ENCODE measurements at places on chromosomes 3 and 15.

- no peak for DNase-seq
These were observed 314.7 kb downstream of the LPP start for GRCh38 chr3:188468662-188469061.

- DNase-seq, result no peak
These were observed 12.9 kb downstream of the NR2F2 start for GRCh38 chr15:96343113-96344059.

DNA sequence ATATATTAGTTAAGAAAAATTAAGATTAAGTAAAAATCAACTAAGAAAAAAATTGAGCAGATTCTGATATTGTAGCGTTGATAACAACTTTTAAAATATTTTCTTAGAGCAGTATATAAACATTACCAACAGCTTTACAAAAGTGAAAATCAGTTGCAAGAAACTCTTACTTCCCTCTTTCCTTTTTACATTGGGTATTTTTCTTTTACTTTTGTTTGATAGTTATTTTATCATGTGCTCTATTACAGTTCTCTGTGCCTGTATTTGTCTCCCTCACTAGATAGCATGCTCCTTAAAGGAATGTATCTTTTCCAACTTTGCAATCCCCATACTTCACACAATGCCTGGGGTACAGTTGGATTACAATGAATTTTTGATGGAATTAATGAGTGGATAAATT lies 87.5 kb upstream of the P3H2 start:
- DNase-seq, result no peak

DNA sequence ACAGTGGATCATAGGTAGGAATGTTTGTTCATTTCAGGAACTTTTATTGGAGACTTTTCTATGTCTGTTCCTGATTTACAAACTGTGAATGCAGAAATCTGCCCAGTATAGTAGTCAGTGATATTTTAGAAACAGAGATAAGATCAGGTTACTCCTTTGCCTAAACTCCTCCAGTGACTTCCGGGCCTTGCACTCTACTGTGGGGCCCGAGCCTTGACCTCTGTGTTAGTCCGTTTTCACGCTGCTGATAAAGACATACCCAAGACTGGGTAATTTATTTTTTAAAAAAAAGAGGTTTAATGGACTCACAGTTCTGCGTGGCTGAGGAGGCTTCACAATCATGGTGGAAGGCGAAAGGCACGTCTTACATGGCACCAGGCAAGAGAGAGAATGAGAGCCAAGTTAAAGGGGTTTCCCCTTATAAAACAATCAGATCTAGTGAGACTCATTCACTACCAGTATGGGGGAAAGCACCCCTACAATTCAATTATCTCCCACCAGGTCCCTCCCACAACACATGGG lies 127.1 kb downstream of the DNAJB8 start:
- no peak for DNase-seq

- no peak for DNase-seq
These were observed 18.7 kb downstream of the IGSF11 start for GRCh38 chr3:119015942-119016341.

DNA sequence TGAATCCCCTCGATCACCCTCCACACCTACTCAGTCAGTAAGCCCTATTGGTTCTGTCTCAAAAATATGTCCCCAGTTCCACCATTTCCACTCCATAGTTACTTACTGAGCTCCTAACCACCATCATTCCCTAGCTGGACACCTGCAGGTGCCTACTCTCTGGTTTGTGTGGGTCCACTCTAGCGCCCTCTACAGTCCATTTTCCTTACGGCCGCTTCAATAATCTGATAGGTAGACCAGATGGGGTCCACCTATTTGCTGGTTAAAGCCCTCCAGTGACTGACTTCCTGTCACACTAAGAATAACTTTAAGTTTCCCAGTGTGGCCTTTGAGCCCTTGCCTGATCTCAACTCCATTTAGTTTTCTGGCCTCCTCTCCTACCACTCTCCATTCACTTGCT lies 5.0 kb downstream of the GXYLT2 start:
- no peak for DNase-seq

- no peak for DNase-seq
These were observed 139.1 kb upstream of the EIF1B start for GRCh38 chr3:40170395-40170794.

GRCh38 chr15:68991723-68992122 lies 22.8 kb upstream of the NOX5 start:
- peak; percentile 85 for DNase-seq

DNA sequence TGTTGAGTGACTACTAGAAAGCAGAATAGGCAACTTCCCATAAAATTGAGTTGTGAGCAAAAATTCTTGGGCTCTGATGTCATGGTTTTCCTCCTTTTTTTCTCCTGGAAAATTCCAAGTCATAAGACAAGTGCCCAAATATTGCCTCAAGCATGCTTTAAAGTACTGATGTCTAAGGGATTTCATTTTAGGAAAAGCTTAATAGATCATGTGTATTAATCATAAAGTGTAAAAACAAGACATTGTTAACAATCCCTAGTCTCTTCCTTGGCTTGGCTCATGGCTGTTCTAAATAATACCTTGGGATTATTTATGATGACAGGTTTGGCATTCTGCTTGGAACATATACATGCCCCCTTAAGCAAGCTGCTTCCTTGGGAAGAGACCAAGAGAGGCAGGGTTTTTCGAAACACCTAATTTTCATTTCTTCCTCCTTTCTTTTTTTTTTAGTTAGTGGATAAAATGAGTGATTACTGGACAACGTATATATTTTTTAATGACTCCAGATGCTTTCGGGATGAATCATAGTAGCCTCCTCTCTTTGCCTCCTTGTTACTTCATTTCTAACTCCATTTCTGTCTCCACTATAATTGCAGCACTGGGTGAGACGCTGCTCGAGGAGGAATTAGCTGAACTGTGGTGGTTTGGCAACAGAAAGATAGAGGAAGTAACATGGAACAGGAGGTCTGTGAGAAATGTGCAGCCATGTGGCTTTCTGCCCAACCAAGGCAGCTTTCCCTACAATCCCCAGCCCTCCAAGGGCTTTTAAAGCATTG lies 104.9 kb downstream of the TPRG1 start:
- peak; percentile 90 for DNase-seq

DNA sequence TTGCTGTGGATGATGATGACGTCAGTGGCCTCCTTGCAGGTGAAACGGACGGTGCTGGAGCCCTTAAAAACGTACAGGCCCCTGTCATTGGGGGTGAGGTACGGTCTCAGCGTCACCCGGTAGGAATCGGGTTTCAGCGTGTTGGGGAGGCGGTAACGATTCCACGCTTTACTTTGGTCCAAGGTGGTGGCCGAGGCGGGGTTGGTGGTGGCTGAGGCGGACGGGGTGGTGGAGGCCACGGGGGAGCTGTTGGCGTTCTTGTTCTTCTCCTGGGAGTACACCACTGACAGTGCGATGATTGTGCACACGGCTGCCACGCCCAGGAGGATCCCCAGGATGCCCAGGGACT lies 8.5 kb downstream of the ANPEP start:
- no peak for DNase-seq

DNA sequence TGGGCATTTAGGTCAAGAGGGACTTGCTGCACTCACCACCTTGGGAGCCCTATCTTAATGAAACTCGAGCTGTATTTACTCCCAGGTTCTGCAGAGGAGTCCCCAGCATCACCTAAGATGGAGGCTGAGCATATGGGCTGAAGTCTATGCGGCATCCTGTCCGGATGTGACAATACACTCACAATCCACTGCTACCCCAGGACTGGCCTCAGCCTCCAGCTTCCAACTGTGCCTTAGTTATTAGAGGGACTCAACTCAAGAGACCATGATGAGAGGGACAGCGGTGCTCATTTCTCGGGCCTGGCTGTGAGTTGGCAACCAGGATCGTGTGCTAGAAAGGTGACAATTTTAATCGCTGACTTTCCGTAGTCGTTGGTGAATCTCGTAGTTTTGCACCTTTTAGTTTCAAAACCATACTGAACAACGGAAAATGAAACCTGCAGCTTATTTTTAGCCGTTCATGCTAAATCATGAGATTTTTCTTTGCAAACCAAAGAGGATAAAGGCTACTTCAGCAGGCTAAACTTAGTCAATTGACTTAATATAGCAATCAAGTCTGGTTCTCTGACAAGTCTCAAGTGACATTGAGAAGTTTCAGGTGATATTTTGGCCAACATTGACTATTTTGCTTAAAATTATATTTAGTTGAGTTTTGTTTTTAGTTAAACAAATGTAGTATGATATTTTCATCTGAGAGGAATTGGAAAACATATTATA lies 11.1 kb downstream of the ZBTB38 start:
- no peak for DNase-seq

DNA sequence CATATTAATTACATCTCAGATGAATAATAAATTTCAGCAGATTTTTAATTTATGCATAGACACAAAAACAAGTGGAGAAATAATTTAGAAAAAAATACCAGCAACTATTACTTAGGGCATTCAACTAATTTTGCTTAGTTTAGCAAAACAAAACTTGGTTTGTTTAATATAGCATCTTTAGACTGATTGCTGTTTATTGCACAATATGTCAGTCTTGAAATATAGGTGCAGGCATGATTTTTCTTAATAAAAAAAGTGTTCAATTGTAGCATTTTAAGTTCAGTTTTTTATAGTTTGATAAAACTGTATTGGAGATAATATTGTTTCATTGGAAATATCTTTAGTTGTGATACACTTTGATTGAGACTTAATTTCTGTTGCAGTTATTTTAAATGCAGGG lies 161.2 kb upstream of the KCNH8 start:
- no peak for DNase-seq

GRCh38 chr15:69138963-69139362 lies 21.5 kb upstream of the GLCE start:
- DNase-seq, result no peak

- DNase-seq, result no peak
These were observed 415.3 kb upstream of the WNT5A start for GRCh38 chr3:55902221-55902900.

DNA sequence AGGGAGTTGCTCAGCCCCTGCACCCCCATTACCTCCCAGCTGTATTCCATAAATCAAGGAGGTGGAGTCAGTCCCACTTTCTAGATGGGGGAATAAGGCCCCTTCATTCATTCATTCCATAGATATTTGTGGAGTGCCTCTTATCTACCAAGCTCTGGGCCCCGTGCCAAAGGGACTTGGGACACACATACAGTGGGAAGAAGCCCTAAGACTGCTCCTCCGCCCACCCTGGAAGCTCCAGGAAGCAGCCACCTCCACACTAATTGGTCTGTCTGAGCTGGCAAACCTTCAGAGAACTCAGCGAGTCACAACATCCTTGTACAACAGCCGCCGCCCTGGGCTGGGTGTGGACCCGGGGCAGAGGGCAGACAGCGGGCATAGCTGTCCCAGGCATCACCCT lies 6.4 kb downstream of the STRA6 start:
- DNase-seq, result peak; percentile 99

- no peak for DNase-seq
These were observed 156.1 kb downstream of the VPS8 start for GRCh38 chr3:184968115-184968514.

- no peak for DNase-seq
These were observed 59.9 kb downstream of the AP4E1 start for GRCh38 chr15:50968353-50968752.

GRCh38 chr3:110743202-110743601 lies 328.4 kb upstream of the NECTIN3 start:
- DNase-seq, result no peak

GRCh38 chr15:84035399-84035766 lies 200.2 kb upstream of the GOLGA6L4 start:
- peak; percentile 27 for DNase-seq

DNA sequence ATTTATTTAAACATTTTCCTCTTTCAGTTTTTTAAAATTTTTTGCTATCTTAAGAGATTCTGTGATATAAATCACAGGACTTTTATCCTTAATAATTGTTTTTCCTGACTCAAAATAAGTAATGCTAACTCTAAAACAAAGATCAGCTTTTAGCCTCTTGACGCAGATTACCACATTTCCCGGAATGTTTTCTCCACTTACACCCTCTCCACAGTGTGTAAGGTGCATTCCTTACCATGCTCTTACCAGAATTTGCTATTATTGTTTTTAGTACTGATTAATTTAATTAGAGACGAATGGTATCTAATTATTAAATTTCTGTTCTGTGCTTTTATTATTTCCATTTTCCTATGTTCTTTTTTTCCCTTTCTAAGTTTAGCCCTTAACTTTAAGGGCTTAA lies 34.8 kb downstream of the GUCA1C start:
- DNase-seq, result no peak

DNA sequence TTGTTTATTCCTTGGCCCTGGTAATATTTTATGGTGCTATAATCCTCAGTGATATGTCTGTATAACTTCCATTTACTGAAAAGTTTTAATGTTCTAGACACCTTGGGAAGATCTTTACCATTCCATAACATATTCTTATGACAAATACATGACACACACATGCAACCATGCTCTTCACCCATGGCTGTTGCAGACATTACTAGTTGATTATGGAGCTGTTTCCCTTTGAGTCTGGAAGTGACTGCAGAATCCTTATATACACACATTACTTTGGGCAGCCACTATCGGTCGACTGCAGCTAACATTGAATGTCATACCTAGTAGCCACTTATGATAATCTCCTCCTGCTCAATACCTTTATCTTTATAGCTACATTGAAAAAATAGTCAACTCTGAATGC lies 243.1 kb upstream of the ADAMTS9 start:
- DNase-seq, result no peak

DNA sequence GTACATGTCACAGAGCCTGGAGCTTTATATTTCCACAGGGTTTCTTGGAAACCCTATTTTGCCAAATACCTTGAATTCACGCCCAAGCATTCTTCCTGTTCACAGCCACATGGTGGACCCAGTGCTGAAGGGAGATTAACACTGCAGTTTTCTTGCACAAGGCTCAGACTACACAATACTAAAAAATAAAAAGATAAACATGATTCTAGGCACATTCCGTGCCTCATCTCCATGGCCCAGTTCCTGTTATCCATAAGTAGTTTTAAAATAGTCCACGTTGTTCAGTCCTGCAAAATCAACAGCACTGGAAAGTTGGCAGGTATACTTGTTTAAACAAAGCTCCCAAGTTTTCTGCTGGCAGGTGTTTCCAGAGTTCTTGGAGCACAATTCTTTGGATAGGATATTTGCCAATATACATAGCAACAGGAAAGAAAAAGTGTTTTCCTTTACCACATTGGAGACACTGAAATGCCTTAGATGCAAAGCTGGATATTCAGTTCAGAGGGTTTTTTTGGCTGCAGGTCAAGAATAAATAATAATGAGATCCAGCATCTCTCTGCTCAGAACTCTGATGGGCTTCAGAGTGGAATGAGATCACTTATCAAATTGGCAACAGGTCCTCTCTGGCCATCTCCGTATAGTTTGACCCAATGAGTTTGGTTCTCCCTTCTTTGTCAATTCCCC lies 88.1 kb upstream of the TGFBR2 start:
- peak; percentile 21 for DNase-seq

DNA sequence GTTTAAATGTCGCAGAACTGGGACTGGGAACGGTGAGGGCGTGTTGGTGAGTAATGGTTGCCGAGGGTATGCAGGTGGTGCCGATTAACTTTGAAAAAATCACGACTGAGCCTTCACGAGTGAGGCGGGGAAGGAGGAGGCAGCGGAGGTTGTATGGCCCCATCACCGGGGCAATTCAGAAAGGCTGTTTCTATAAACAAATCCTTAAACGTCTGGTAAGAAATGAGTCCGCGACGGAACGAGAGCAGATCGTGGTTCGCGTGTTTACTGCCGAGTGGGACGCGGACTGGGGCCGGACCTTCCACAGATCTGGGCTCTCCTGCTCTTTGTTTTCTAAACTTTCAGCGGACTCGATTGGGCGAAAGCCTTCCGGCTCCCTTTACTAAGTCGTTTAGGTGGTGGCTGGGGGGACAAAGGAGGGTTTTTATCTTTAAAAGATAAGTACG lies 2.7 kb downstream of the IGF1R start:
- DNase-seq, result no peak
